ENCODE measurements at places on chromosomes 5 and 9. TPM values are rescaled to one million over a fixed set of nuclear protein-coding genes. Genes with fewer than 3 reads are reported as not detected.

DNA sequence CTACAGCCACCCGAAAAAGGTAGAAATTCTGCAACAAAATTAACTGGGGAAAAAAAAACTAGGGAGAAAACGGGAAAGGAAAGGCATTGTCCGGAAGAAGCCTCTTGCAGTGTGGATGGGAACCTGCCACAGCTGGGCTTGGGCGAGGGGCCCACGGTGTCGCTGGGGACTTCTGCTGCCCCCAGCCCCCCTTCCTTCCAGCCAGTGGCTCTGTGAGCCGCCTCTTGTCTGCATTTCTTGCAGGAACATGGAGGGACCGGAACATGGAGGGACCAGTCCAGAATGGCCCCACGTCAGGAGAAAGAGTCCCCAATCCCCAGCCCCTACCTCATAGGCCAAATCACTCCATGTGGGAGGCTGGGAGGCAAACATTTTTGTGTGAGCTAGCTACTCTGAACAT is 36.9 kb upstream of the EXOC3 start:
- no peak overlapping the region for H3K27ac ChIP-seq
- no peaks in the 10 kb centered on the region for H3K36me3 ChIP-seq
- no peak for DNase-seq
- peaks cover 4% of the 10 kb centered on the region for H3K27me3 ChIP-seq

GRCh38 chr5:102918986-102919610 is 164.0 kb downstream of the PAM start:
- peaks cover 14% of the 10 kb centered on the region for H3K36me3 ChIP-seq
- DNase-seq = no peak
- no peak overlapping the region for H3K4me3 ChIP-seq

GRCh38 chr5:179302499-179303185 is 42.6 kb downstream of the ADAMTS2 start:
- no peak for DNase-seq
- no peak overlapping the region for H3K27ac ChIP-seq
- H3K36me3 ChIP-seq = no peaks in the 10 kb centered on the region
- H3K4me3 ChIP-seq = no peak overlapping the region

- H3K27me3 ChIP-seq = peaks cover 16% of the 10 kb centered on the region
- no peak overlapping the region for H3K27ac ChIP-seq
- H3K36me3 ChIP-seq = peaks cover 27% of the 10 kb centered on the region
- no peak for DNase-seq
- H3K4me1 ChIP-seq = peaks cover 32% of the 10 kb centered on the region
- no peak overlapping the region for H3K4me3 ChIP-seq
These were observed 4.2 kb downstream of the MYORG start for GRCh38 chr9:34372467-34373011.

DNA sequence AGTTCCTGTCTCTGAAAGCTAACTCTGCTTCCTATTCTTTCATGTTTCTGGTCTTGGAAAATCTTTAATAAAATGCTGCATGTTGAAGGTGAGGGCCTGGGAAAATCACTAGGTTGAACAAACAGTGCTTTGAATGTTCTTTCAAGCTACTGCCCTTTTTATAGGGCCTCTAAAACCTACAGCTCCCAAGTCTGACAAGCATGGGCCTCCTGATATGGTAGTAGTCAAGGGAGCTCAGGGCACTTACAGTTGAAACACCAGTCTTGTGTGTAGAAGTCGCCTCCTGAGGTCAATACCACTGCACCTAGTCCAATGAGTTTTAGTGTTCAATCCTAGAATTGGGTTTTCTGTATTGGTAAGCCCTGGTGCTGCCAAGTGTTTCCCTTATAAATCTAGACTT is 20.5 kb downstream of the VLDLR start:
- H3K4me1 ChIP-seq = peaks cover 37% of the 10 kb centered on the region
- peak overlapping the region; percentile 34 for H3K27ac ChIP-seq
- no peak overlapping the region for H3K4me3 ChIP-seq
- no peak for DNase-seq
- no peaks in the 10 kb centered on the region for H3K27me3 ChIP-seq
- H3K36me3 ChIP-seq = peaks cover 79% of the 10 kb centered on the region

DNA sequence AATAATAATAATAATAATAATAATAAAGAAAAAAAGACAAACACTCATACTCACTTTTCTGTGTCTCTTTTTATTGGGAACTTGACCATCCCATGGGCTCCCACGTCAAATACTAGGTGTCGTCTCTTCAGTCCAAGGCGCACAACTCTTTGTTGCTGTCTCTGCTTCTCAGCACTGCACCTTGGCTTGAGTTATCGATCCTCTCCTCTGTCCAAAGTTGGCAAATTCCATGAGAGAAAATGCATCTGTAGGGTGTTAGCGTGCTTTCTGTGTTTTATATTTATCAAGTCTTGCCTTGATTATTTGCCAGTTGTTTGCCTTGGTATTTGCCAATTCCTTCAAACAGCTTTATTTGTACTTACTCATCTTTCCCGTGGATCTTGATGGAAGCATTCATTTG is 653.7 kb downstream of the CDH18 start:
- H3K36me3 ChIP-seq = no peaks in the 10 kb centered on the region
- no peaks in the 10 kb centered on the region for H3K4me1 ChIP-seq

GRCh38 chr5:1746371-1747078 is 53.1 kb downstream of the MRPL36 start:
- peaks cover 51% of the 10 kb centered on the region for H3K27me3 ChIP-seq
- no peak for DNase-seq
- H3K36me3 ChIP-seq = no peaks in the 10 kb centered on the region
- H3K4me3 ChIP-seq = no peak overlapping the region
- H3K27ac ChIP-seq = no peak overlapping the region

- DNase-seq = no peak
These were observed 717.1 kb upstream of the ZNF608 start for GRCh38 chr5:125463466-125464092.

CSF1R gene
- total RNA-seq = 15.5 TPM

DNA sequence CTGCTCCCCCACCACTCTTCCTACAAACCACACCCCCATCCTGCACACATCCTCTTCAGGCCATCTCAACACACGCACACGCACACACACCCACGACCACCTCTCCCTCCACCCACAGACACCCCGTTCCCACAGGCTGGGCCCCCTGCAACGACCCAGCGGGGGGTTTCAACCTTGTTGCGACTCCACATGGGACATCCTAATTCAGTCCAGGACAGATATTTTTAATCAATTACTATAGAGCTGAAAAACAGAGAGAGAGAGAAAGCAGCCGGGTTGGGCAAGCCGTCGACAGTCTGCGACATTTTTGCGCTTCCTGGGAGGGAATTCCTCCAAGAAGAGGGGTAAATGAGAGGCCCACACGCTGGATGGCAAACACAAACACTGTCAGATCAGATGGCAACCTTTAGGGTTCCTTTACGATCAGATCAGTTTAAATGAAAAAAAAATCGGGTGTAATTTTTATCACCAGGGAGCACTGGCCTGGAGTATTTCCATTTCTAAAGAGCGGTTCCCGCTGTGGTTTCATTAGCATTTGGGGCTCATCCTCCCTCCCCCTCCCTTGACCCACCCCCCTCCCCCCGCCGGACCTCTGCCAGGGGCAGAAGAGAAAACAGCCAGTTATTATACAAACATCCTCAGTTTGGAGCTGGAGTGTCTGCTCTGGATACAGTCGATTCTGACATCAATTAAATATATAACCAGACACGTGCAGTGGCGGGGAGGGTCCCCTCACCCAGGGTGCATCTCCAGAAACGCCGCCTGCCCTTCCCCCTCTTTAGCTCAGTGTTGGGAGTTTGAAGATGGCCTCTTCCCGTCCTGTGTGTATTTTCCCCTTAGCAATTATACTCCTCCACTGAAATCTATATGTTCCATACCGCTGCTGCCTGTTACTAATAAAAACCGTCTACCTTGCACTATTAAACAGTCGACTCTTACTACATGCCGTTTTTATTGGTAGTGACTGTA is 2.3 kb upstream of the IRX2 start:
- no peak for DNase-seq
- peaks cover 98% of the 10 kb centered on the region for H3K27me3 ChIP-seq
- no peak overlapping the region for H3K27ac ChIP-seq
- H3K4me3 ChIP-seq = no peak overlapping the region
- no peaks in the 10 kb centered on the region for H3K36me3 ChIP-seq

FBXW5 gene
- 157 TPM for total RNA-seq

DNA sequence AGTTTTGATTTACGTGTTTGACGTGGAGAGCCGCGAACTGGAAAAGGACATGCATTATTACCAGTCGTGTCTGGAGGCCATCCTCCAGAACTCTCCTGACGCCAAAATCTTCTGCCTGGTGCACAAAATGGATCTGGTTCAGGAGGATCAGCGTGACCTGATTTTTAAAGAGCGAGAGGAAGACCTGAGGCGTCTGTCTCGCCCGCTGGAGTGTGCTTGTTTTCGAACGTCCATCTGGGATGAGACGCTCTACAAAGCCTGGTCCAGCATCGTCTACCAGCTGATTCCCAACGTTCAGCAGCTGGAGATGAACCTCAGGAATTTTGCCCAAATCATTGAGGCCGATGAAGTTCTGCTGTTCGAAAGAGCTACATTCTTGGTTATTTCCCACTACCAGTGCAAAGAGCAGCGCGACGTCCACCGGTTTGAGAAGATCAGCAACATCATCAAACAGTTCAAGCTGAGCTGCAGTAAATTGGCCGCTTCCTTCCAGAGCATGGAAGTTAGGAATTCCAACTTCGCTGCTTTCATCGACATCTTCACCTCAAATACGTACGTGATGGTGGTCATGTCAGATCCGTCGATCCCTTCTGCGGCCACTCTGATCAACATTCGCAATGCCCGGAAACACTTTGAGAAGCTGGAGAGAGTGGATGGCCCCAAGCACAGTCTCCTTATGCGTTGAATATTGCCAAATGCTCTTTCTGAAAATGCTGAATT is 850 bp downstream of the RRAGA start:
- no peaks in the 10 kb centered on the region for H3K27me3 ChIP-seq
- H3K4me3 ChIP-seq = peak overlapping the region; percentile 94
- H3K4me1 ChIP-seq = peaks cover 53% of the 10 kb centered on the region
- peaks cover 8% of the 10 kb centered on the region for H3K36me3 ChIP-seq
- DNase-seq = no peak
- peak overlapping the region; percentile 96 for H3K27ac ChIP-seq

DNA sequence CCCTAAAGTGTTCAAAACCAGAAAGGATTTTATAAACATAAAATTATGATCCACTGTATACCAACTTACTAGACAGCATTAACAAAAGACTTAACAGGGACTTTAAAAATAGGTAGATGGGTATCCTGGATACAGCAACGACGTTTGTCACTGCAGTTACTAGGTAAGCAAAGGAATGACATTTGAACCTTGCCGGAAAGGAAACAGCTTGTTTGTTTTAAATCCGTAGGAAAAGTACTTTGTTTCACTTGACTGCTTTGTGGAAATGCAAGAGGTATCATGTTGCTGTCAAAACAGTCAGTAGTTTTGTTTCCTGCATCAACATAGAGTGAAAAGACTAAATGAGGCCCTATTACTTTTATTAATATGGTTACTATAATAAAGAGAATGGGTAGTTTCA is 122.9 kb downstream of the CDC42SE2 start:
- no peaks in the 10 kb centered on the region for H3K27me3 ChIP-seq
- peaks cover 25% of the 10 kb centered on the region for H3K4me1 ChIP-seq
- peaks cover 7% of the 10 kb centered on the region for H3K36me3 ChIP-seq
- DNase-seq = no peak
- H3K4me3 ChIP-seq = no peak overlapping the region

ROPN1L gene
- total RNA-seq = 0.38 TPM

GRCh38 chr9:137396227-137396626 is 26.7 kb downstream of the EXD3 start:
- no peak overlapping the region for H3K4me3 ChIP-seq
- no peaks in the 10 kb centered on the region for H3K27me3 ChIP-seq
- no peaks in the 10 kb centered on the region for H3K4me1 ChIP-seq
- DNase-seq = no peak

- peaks cover 70% of the 10 kb centered on the region for H3K4me1 ChIP-seq
- H3K27me3 ChIP-seq = no peaks in the 10 kb centered on the region
- DNase-seq = no peak
- H3K27ac ChIP-seq = peak overlapping the region; percentile 44
These were observed 9.5 kb downstream of the IRF1 start for GRCh38 chr5:132480893-132481595.

UGT3A2 gene
- total RNA-seq = not detected

DNA sequence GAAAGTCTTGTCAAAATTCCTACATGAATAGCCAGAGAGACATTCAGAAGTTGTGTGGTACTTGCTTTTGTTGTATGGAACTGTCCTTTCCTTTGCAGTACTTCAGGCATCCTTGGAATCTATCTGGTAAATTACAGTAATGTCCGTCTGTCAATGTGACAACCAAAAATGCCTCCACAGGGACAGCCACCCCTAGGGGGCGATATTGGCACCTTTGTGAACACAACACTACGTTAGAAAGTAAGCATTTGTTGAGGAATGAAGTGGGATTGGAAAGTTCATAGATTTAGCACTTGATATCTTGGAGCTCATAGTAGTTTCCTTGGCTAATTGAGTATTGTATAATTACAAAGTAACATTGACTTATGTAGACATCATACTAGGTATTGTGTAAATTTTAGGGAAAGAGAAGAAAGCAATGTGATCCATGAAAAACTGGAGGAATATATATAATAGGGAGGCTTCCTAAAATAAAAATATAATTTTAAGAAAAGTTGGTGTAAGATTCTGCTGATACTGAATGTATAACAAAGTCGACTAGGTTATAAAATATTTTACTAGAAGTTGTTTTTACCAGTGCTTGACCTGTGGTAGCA is 32.7 kb downstream of the TMEFF1 start:
- H3K36me3 ChIP-seq = no peaks in the 10 kb centered on the region
- no peaks in the 10 kb centered on the region for H3K27me3 ChIP-seq
- no peak overlapping the region for H3K27ac ChIP-seq

DNA sequence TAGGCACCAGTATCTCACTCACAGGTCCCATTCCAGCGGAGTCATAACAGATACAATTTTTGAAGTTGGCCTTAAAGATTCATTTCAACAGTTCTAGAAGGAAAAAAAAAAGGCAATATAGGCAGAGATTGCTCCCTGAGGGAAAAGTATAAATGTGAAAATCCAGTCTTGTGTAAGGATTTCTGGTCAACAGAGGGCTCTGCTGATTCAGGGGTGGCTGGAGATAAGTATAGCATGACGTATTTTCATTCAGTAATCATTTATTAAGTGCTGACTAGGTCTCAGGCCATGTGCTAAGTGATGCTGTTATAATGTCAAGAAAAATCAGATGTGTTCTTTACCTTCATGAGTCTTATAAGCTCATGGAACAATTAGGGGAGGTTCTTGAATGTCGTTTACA is 377.3 kb upstream of the MEF2C start:
- no peaks in the 10 kb centered on the region for H3K27me3 ChIP-seq
- H3K36me3 ChIP-seq = no peaks in the 10 kb centered on the region
- no peak overlapping the region for H3K4me3 ChIP-seq
- no peak overlapping the region for H3K27ac ChIP-seq
- no peaks in the 10 kb centered on the region for H3K4me1 ChIP-seq

CCL19 gene
- total RNA-seq = 0.69 TPM

GRCh38 chr5:75524071-75524470 is 12.4 kb downstream of the POLK start:
- peaks cover 18% of the 10 kb centered on the region for H3K36me3 ChIP-seq
- H3K4me3 ChIP-seq = no peak overlapping the region
- no peak for DNase-seq
- peaks cover 23% of the 10 kb centered on the region for H3K4me1 ChIP-seq
- no peak overlapping the region for H3K27ac ChIP-seq
- H3K27me3 ChIP-seq = no peaks in the 10 kb centered on the region

Measured in left ventricle myocardium inferior (tissue), 1 donor.